ENCODE measurements at places on chromosomes 12 and 14. TPM values are rescaled to one million over a fixed set of nuclear protein-coding genes. Genes with fewer than 3 reads are reported as not detected.

Gene FBXL14
- total RNA-seq: 6.3 TPM

Gene WNK1
- total RNA-seq: 159 TPM

Gene POMT2
- total RNA-seq: 20.5 TPM

Gene SAMD4A
- total RNA-seq: 236 TPM

Gene ARHGEF40
- 48.6 TPM for total RNA-seq

Gene ETFBKMT
- 3.2 TPM for total RNA-seq

Gene TAS2R30
- 4.4 TPM for total RNA-seq

Gene AKAP3
- 1.2 TPM for total RNA-seq

Gene ARHGAP9
- total RNA-seq: 12.7 TPM

Gene KCNMB4
- total RNA-seq: 1.7 TPM

Data from posterior vena cava (tissue), 2 donors.